ENCODE measurements at places on chromosomes 5 and 9.

DNA sequence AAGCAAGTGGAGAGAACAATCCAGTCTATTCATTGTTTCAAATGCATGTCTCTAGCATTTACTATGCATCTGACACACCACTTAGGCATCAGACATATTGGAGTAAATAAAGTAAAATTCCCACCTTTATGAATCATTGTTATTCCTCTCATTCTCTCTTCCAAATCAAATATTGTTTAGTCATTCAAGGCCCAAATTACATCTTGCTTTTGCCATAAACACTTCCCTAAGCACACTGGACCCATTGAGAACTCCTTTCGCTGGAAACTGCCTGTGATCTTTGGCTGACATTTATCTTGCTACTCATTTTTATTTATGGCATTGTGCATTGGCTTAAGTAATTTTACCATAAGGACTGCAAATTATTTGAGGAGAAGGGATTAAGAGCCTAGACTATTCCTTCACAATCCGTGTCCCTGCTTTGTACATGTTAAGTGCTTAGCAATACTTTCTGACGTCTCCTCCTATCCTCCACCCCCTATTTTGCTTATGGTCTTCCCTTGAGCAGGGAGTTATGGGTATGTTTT is 7.4 kb downstream of the C5orf46 start:
- no peak for DNase-seq

DNA sequence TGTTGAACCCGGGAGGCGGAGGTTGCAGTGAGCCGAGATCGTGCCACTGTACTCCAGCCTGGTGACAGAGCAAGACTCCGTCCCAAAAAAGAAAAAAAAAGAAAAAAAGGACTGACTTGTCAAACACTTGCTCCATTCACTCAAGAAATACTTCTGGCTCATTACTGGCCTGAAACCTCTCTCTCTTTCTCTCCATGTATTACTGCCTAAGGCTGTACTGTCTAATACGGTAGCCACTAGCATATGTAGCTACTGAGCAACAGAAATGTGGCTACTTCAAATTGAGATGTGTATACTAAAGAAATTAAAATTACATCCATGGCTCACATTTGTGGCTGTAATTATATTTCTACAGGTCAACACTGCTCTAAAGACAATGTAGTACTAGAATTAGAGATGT is 39.2 kb downstream of the GLIS3 start:
- no peak for DNase-seq

DNA sequence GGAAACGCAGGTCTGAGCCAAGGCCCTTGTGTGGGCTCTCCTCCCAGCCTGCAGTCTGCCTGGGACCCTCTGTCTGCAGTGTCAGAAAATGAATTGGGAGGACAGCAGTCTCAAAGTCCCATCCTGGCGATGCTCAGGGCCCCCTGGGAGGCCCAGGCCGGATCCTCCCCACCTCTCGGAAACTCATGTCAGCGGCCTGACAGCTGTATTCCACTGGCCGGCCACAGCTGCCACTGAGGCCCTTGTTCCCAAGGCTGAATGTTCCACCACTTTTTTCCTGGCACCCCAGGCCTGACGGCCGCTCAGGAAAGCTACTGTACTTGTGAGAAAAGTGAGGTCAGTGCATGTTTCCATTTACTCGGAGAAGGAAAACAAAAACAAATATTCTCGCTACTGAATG is 180.0 kb downstream of the FGF18 start:
- DNase-seq: no peak

DNA sequence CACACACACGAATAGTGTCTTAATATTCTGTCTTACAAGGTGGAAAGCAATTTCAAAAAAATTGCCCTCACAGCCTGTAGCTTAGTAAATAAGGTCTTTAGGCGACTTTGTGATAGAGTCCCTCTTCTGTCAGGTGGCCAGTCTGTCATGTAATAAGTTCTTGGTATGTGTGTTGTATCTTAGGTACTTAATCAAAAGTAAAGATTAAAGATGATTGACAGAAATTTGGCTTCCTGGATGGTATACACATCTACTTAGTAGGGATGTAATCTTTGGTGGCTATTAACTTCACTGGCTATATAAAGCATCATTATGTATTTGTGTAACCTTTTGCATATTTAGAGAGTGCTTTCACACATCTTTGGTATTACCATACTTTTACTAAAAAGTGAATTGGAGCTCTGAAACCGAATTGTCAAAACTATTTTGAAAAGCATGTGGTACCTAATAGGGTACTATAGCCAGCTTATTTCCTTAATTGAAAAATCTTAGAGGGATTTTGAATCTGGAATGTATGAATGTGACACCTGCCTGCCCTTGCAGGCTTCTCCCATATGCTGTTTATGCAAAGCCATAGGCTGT is 3.4 kb downstream of the G3BP1 start:
- no peak for DNase-seq

GRCh38 chr5:141916522-141916921 is 7.1 kb upstream of the DELE1 start:
- DNase-seq: no peak

GRCh38 chr9:763692-764091 is 77.8 kb upstream of the DMRT1 start:
- no peak for DNase-seq

DNA sequence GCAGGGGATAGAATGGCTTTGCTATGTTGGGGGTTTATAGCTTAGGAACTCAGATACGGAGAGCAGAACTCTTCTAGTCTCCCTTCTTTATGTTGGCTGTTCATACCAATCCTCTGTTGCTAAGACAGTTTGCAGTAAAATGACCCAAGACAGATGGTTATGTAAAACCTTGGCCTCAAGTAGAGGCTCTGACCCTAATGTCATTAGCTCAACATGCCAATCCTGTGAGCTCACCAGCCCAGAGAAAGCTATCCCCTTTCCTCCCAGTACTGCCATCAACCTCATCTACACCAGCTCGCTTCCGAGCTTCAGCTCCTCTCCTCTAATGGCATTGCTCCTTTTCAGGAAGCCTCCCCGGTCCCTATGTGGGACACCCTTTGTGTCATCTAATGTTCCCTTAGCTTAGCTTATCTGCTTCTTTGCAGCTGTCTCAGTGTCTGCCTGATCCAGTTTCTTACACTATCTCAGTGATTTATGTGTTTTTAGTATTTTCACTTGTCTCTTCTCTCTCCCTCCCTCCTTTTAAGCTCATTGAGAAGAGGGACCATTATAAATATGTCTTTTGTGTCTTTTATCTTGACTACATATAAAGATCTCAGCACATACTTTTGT is 281.3 kb upstream of the CLINT1 start:
- DNase-seq: no peak

GRCh38 chr5:170425731-170426130 is 36.6 kb upstream of the KCNMB1 start:
- no peak for DNase-seq

GRCh38 chr5:10019236-10019635 is 230.5 kb downstream of the ATPSCKMT start:
- DNase-seq: no peak

GRCh38 chr9:79264511-79265355 is 307.0 kb upstream of the TLE4 start:
- no peak for DNase-seq

DNA sequence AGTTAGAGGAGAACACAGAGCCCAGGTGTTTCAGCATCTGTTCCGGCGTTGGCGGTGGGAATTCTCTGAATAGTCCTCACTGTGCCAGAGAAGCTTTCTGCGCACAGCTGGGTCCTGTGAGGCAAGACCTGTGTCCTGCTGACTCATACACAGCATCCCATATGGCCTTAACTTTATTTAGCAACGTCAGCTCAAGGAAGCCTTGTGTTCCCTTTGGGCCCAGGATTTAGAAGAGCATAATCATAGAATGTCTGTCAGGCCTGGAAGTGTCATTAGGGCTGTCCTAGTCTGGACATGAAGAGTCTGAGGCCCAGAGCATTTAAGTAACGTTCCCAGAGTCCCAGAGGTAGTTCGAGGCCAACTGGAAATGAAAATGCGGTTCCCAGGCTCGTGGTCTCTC is 188.6 kb upstream of the DMRT1 start:
- DNase-seq: no peak

GRCh38 chr9:14346231-14346791 is 32.4 kb upstream of the NFIB start:
- no peak for DNase-seq

DNA sequence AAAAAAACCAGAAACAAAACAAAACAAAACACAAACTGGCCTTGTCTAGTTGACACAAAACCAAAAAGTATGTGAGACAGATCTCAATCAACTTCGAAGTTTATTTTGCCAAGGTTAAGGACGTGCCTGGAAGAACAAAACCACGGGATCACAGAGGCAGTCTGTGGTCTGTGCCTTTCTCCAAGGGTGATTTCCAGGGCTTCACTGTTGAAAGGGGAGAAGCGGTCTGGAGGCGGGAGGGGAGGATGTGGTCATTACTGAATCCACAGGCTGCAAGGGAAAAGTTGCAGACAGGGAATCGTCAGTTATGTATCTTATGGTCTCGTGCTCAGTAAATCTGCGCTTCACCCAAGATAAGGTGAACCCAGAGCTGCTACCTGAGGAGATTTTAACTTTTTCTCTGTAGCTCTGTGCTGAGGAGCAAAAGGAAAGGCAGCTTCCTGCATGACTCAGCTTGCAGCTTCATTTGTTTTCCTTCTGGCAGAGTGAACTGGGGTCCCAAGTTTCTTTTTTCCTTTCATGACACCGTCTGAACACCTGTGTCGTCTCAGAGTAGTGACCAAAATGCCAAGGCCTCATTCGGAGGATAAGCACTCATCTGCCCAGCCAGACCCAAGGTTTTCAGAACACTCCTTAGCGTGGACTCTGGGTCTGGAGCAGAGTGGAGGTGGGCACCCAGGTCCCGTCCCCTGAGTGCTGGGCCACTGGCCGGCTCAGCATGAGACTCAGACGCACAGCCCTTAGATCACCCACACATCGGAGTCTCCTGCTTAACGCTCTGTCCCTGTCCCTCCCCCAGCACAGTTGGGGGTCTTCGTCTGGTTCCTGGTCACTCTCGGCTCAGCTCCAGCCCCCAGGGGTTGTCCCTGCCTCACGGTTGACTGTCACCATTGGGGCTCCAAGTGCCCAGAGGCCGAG is 25.9 kb downstream of the ROPN1L start:
- DNase-seq: no peak

DNA sequence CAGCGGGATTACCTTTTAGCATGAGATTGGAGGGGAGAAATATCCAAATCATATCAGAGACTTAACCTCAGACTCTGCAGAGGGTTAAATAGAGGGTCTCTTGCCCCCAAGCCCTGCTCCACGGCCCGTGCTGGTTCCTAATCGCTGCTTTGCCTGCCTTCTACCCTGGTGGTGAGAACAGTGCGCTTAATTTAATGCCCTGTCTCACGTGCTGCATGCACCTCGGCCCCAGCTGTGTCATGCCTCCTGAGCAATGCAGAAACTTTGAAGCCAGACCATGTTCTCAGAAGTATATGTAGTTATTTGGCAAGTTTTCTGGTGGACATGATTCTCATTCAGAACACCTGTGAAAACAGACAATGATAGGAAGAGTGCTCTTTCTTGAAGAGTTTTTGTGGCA is 1.4 kb downstream of the OTULIN start:
- peak; percentile 45 for DNase-seq

DNA sequence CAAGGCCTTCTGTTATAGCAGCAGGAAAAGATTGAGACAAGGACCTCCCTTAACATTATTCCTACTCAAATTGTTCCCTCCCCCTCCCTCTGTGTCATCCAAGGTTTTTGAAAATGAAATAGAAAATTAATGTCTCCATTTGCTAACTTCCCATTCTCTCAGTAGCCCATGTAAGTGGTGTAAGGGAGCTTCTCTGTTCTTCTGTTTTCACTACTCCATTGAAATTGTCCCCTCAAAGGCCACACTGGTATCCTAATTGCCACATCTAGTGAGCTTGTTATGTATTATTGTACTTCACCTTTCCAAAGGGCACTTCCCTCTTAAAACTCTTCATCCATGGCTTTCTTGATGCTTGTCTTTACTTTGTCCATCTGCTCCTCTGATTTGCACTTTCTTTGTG is 131.2 kb upstream of the PIK3R1 start:
- no peak for DNase-seq

GRCh38 chr9:109168170-109168569 is 1.1 kb upstream of the FRRS1L start:
- no peak for DNase-seq

DNA sequence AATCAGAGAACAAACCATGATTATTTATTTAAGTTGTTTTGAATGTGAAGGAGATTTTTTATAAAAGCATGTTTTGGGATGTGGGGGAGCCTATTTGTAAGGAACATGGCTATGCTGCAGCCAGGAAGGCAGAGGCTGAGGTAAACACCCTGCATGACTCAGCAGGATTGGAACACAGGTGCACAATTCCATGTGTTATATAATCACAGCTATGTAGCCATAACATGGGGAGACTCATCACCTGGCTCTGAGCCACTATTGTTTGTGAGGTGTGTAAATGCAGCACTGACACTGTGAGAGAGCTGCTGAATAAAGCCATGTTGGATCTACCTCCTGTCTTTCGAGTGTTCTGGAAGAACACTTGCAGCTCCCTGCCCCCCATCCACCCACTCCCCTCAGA is 1009.8 kb downstream of the DNAH5 start:
- DNase-seq: no peak

GRCh38 chr9:13278023-13278367 is 1.5 kb downstream of the MPDZ start:
- DNase-seq: no peak

- no peak for DNase-seq
Measured at GRCh38 chr5:148791334-148791667, 35.1 kb upstream of the ADRB2 start.

GRCh38 chr9:116327701-116328405 is 174.3 kb downstream of the PAPPA start:
- DNase-seq: no peak

- no peak for DNase-seq
Measured at GRCh38 chr9:71306134-71306533, 184.7 kb upstream of the TRPM3 start.

- no peak for DNase-seq
Measured at GRCh38 chr9:37923118-37923795, 19.3 kb upstream of the SLC25A51 start.

DNA sequence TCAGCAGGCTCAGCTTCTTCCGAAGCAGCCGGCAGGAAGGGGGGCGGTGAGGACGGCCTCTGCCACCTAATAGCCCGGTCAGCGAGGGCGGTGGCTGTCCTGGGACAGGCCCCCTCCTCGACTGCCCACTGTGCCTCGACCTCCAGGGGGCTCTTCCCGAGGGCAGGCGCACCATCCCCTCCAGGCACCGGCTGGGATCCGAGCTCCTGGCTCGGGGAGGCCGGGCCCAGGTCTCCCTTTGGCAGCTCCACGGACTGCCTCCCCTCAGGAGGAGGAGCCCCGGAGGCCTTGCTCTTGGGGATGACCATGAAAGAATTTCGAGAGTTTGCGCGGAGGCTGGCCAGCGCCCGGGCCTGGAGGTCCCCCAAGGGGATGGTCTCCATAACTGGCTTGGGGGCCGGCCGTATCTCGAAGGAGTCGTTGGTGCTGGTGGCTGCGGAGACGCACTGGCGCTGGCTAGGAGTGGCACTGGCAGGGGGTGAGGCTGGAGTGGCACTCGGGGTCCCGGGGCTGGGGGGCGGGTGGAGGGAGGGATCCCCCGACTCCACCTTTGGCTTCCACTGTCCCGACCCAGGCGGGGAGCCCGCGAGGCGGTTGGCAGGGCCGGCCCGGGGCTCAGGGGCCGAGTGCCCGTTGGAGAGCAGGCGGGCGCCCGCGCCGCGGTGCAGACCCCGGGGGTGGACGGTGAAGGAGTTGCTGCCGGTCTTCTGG is 975 bp downstream of the TPRN start:
- no peak for DNase-seq

GRCh38 chr9:125537442-125538091 is 169.4 kb downstream of the MAPKAP1 start:
- no peak for DNase-seq

GRCh38 chr9:111036429-111036789 is 1.9 kb downstream of the LPAR1 start:
- no peak for DNase-seq

GRCh38 chr5:10989577-10990263 is 228.7 kb upstream of the DAP start:
- no peak for DNase-seq
